Ascending aorta (tissue), 2 donors: ENCODE measurements at places on chromosomes 2 and 18. TPM values are rescaled to one million over a fixed set of nuclear protein-coding genes. Genes with fewer than 3 reads are reported as not detected.

RBM43 gene
- total RNA-seq: 0.96 TPM

CCDC74B gene
- total RNA-seq: 2.3 TPM

RPRM gene
- total RNA-seq: not detected

KIF3C gene
- total RNA-seq: 11.9 TPM

RBKS gene
- not detected for total RNA-seq

VIL1 gene
- total RNA-seq: not detected

TSPYL6 gene
- not detected for total RNA-seq

UGT1A4 gene
- total RNA-seq: not detected
